Effector memory CD8-positive, alpha-beta T cell (primary cell): ENCODE measurements at places on chromosomes 12 and 14.

DNA sequence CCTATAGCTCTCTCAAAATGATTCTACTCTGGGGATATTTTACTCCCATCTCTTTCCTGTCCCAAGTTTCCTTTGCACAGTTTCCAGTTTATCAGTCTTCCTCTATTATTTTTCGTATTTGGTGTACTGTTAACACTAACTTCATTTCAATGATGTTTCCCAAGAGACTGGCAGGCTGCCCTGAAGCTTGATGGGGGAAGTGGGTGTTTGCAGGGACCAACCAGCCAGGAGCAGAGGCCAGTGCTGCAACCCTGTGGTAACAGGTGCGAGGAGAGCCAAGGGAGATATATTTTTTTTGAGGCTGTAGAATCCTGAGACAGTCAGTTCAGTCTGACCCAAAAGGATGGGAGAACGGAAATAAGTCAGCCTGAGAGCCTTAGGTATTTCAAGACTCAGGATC, 11.8 kb upstream of the CEBPE start:
- no peak for DNase-seq

- no peak for DNase-seq
Measured at GRCh38 chr14:74645244-74645643, 33.2 kb upstream of the LTBP2 start.

GRCh38 chr12:3219233-3219632, 142.1 kb downstream of the TSPAN9 start:
- DNase-seq, result no peak

GRCh38 chr12:91556909-91557308, 374.3 kb upstream of the DCN start:
- DNase-seq, result no peak

GRCh38 chr12:117359029-117359845, 2.2 kb downstream of the NOS1 start:
- no peak for DNase-seq

DNA sequence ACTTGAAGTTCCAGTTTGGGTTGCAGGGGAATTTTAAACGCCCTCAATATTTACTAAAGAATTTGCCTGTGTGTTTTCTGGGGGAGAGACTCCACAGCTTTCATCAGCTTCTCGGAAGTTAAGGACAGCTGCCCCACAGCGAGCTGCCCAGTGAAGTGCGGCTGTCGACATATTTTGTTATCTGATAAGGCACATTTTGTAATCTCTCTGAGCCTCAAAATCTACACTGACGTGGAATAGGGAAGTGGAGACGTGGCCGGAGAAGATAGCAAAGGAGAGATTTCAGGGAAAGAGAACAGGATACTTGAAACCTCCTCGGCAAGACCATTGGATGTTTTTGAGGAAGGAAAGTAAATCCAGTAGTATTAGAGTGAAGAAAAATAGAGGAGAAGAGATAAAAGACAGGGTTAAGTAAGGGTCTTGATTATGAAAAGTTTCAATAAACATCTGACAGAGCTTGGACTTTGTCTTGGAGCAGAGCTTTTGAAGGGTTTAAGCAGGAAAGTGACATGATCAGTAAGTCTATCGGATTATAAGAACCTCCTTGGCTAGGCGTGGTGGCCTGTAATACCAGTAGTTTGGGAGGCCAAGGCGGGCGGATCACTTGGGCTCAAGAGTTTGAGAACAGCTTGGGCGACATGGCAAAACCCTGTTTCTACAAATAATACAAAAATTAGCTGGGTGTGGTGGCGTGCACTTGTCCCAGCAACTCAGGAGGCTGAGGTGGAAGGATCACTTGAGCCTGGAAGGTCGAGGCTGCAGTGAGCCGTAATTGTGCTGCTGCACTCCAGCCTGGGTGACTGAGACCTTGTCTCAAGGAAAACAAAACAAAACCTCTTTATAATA, 1.1 kb downstream of the POLR3B start:
- no peak for DNase-seq

DNA sequence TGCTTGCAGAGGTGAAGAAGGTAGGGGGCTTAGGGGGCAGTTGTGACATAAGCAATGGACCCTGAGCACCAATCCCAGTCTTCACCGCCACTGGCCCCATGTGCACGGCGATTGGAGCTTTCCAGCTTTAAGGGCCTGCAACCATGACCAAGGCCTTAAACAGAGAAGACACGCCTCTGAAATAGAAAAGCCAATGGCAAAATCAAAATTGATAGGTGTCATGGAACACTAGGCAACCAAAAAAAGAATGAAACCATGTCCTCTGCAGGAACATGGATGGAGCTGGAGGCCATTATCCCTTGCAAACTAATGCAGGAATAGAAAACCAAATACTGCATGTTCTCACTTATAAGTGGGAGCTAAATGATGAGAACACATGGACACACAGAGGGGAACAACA, 146.3 kb downstream of the SCARB1 start:
- DNase-seq, result no peak

DNA sequence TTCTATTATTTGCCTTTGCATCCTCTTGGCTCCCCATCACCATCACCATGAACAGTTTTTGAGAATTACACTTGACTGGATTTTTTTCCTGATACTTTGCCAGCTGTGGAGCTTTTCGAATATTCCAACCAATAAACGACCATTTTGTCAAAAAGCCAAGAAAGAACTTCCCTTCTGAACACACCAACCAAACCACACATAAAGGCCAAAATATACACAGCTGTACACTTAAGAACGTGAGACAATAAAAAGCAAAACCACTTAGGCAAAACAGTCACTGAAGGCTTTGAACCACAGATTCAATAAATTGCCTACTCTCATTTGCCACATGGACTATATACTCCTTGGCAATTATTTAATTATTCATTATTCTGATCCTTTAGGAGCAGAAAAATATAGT, 1.1 kb downstream of the C14orf93 start:
- no peak for DNase-seq
